CD4-positive, alpha-beta T cell treated with Interferon gamma for 1 hour (primary cell): ENCODE measurements at places on chromosomes 2 and 18.

DNA sequence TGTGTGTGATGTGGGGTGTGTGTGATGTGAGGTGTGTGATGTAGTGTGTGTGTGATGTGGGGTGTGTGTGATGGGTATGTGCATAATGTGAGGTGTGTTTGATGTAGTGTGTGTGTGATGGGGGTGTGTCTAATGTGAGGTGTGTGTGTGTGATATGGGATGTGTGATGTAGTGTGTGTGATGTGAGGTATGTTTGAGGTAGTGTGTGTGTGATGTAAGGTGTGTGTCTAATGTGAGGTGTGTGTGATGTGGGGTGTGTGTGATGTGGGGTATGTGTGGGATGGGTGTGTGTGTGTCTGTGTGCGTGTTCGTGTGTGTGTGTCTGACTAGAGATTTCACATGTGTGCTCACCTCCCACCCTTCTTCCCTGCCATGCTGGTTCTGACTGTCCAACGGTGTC lies 56.3 kb downstream of the TWIST2 start:
- no peak for DNase-seq

- DNase-seq = peak; percentile 23
Measured at GRCh38 chr2:108449410-108450130, 564 bp downstream of the GCC2 start.

- peak; percentile 66 for DNase-seq
Measured at GRCh38 chr18:48777026-48777743, 173.6 kb downstream of the SMAD7 start.

- DNase-seq = no peak
Measured at GRCh38 chr18:43964666-43965065, 687.4 kb upstream of the SYT4 start.

DNA sequence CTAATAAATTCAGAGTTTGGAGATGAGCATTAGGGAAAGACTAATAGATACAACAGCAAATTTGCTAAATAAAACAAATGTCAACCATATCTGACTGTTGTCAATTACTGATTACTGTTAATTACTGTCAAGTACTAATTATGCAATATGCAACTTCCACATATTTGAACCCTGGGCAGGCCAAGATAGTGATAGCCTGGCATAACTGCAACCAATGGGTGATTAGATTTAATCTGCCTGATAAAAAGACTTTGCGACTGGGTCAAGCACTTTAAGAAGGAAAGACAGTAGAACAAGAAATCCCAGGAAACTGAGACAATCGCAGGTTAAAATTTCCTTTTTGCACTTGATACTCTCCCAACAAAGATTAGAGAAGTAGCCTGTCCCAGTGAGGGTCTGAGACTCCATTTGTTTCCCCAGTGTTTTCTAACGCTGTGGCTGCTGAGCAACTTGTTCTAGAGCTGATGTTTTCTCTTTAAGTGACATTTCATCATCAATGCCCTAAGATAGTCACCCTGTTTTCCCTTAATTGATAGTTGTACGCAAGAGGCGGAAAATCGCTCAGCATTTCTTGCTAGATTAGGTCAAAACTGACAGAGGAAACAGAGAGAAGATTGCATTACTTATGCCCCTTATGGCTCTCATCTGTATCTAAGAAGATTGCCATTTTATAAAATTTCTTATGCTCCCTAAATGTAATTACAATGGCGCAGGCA lies 17.8 kb downstream of the ARHGAP15 start:
- DNase-seq = no peak

DNA sequence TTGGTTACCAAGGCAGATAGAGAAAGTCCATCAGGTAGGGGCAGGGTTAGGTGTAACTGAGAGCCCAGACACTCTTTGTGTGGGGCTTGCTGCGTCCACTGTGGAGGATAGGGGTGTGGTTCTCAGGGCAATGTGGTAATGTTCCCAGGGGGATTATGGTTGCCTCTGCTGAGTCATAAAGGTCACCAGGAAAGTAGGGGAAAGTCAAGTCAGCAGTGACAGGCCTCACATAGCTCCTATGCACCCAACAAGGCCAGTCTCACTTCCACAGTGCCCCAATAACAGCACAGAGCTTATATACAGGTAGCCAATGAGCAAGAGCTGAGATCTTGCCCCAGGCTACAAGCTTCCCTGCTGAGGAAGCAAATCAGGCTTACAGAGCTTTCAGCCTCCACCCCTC lies 1438.0 kb upstream of the ZEB2 start:
- no peak for DNase-seq

DNA sequence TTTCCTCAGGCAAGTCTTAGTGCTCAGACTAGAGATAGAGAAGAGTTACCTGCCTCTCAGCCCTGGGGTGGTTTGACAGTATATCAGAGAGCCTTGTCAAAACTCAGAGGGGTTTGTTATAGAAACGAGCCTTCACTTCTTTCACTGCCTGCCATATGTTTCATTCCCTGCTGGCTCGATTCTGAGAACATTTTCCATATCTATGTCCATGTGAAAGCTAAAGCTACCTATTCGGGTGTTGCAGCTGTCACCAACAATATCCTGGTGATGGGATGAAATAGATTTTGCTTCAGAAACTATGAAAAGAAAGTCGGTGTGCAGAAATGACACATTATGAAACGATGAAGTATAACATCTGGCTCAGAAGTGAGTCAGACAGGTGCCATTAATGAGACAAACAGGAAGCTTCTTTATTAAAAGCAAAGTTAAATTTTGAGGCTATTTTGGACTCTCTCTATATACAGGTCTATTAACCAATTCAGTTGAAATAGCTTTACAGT lies 56.1 kb upstream of the TANK start:
- DNase-seq = no peak

DNA sequence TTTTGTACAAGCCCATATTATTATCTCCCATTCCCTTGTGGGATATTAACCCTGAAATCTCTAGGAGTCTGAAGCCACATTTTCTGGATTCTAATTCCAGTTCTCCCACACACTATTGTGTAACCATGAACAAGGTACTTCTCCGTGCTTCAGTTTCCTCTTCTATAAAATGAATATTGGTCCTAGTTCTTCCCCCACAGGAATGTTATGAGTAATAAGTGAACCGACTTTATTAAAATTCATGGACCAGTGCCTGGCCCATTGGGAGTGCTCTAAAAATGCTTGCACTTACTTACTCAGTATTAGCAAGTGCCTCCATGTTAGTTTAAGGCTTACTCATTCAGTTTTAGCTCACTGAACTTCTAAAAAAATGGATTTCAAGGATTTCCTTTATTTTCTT lies 1.4 kb upstream of the ACMSD start:
- DNase-seq = no peak

DNA sequence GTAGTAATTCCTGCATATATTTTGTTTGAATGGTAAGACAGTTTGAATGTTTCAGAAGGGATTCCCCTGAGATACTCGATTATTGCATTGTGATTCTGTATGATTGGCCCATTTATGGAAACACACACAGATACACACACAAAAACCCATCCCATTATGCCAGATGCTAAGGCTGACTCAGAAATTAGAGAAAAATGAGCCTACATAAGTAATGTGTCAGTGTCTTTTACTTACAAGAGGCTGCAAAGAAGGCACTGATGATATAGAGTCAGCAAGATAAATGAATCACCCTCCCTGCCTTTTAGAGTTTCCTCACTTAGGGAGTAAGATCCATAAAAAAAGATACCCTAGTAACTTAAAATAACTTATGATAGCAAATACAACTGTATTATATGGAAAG lies 1481.1 kb upstream of the ACVR2A start:
- DNase-seq = no peak

DNA sequence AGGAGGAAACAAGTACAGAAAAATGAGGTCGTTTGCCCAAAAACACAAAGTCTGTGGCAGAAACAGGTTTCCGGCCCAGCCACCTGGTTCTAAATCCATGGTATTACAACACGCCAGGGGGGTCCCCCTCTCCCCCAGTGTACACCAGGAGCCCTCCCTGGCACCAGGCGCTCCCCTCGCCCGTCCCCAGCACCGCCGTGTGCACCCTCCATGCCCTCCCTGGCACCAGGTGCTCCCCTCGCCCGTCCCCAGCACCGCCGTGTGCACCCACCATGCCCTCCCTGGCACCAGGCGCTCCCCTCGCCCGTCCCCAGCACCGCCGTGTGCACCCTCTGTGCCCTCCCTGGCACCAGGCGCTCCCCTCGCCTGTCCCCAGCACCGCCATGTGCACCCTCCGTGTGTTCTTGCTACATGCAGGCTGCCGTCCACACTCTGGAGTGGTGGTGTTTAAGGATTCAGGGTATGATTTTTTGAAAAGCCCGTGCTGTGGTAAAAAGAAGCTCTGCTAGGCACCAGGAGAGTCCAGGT lies 59.8 kb upstream of the NFATC1 start:
- no peak for DNase-seq

DNA sequence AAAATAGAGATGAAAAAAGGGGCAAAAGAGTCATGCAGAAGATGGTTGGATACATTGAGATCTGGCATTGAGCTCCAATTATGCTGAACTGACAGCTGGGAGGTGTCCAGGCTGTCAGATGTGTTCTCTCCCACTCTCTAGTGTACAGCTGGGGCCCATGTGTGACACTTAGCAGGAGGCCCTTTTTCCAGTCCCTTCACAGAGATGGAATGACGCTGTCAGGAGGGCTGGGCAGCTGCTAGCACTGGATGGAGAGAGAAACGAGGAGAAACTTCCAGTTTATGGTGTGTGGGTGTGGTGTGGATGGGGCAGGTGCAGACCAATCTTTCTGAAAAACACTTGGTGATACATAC lies 437.7 kb upstream of the HS6ST1 start:
- DNase-seq = no peak

DNA sequence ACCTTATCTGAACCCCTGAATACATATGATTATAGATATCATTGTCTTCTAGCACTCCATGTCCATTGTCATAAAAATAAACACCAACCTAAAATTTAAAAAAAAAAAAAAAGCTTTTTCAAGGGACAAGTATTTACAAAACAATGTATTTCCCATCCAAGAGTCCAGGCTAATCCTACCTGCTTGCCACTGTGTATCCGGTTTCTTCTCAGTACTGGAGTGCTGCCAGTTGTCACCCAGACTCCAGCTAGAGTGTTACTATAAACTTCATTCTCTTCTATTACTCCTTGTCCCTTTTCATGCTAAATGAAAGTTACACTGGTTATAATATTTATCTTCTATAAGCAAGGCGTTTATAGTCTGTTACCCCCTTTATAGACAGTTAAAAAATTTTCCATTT lies 35.8 kb downstream of the MSH6 start:
- DNase-seq = no peak

GRCh38 chr2:113084249-113085000 lies 16.7 kb downstream of the IL1F10 start:
- no peak for DNase-seq

DNA sequence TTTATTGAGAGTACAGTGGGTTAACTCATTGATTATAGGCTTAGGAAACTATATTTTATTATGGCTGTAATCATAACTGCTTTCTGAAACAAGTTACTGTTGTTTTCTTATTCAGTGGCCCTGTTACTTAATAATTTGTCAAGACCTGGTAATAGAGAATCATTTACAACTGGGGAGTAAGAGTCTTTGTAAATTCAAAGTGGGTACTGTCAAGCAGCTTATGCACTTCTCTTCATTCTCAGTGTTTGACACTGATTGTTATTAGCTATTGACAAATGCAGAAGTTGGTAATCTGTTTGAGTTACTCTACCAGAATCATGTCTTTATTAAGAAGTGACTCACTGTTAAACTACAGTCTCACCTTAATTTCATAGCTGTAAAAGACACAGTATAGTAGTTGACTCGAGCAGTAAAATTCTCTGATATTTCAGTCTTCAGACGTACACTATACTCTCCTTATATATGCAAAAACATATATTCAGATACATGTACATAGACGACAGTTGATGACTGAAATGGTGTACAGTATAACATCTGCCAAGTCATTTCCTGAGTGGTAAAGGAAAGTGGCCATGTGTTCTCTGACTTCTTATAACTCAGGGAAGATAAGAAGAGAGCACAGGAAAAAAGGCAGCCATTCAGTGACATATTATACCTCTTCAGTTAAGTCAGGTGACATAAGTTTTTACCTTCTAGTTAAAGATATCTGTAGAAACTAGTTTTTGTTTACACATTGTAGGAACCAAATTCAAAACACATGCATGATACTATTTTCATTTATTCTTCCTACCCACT lies 36.0 kb upstream of the TTC27 start:
- DNase-seq = no peak

DNA sequence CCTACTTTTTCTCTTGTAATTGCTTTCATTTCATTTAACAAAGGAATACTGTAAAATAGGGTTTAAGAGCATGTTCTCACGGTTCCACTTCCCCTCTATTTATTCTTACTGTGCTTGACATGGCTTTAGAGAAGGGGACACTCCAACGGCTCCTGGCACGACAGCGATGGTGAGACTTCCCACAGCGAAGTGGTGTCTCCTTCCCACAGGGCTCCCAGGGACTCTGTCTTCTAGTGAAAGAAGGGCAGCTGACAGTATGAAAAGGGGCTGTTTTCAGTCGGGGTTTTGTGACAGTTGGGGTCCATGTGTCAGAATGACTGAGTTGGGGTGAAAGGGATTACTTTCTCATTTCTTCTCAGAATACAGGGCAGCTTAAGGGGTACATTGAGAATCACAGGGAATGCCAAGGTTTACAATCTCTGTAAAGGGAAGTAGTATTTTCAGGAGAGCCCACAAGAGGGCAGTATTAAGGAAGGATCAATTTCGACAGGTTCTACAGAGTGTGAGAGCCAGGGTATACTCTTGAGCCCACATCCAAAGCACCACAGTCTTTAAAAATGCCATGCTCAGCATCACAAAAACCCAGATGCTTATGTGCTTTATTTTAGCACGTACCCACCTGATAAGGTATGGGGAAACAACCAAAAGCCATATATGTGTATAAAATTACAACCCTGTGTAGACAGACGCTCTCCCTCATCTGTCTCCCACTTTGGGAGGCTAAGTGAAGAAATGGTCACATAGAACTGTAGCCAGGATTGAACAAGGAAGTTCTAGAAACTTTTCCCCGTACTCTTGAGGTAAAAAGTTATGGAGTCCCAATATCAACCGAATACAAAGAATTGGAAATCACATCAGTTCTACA lies 31.3 kb upstream of the RAPGEF4 start:
- DNase-seq = no peak

- no peak for DNase-seq
Measured at GRCh38 chr2:176066645-176067588, 16.8 kb downstream of the EVX2 start.

DNA sequence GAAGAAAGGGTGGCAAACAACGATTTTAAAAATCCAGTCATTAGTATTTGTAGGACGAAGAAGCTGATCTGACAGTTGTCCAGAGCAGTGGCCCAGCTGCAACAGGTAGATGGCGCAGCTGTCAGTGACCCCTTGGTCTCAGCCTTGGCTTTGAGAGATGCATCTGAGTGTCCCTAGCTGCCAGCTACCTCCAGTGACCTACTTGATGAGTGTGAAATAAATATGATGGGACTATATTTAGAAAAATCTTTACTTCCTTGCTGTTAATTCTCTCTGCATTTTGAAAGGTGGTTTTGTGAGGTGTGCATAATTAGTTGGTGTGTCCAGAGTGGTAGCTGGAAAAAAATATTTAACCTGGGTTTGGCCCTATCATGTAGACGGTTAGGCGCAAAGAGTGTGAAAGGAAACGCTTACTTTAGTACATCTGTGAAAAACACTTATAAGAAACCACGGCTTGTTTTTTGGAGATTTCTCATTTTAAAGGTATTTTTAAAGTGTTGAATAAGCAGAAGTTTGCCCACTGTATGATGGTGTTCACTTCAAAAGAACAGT lies 963 bp downstream of the INPP1 start:
- peak; percentile 16 for DNase-seq
